Fibroblast of skin of right quadriceps (primary cell): ENCODE measurements at places on chromosomes 16 and 17.

DNA sequence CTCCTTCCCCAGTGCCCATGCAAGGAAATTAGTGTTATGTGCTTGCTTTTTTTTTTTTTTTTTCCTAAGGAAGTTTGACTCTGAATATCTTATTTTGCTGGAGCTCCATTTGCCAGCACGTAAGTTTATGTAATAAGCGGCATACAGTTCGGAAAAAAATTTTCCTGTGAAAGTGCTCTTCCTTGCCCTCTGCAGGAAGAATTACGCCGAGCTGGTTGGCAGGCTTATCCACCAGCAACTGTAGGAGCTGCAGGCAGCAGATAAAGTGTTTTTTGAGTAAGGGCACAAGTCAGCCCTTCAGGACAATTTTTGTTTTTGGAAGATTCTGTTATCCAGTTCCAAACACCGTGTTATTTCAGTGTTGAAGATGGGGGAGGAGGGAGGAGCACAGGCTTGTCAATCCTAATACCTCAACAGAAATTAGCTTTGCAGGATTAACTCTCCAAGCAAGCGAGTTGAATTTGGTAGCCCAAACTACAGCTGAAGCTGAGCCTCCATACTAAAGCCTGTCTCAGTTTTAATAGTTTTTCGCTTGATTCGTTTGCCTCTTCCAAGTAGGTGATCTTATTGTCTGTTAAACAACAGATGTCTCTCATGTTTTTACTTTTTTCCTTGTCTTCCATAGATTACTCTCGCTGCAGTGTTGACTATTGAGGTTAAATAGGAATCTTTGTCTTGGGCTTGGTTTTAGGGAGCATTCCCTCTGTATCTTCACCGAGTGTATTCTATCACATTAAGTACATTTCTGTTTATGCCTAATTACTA, 1.1 kb downstream of the SPECC1 start:
- DNase-seq, result peak; percentile 36

GRCh38 chr17:20916383-20916782, 126.4 kb downstream of the USP22 start:
- no peak for DNase-seq

GRCh38 chr17:48738424-48738802, 9.9 kb upstream of the HOXB13 start:
- no peak for DNase-seq

GRCh38 chr16:56632156-56632847, at the start of gene MT1M:
TSS of gene MT1M (plus strand) at chr16:56632659. CDS start at chr16:56632732, 73 bp downstream.
- no peak for DNase-seq

- DNase-seq, result no peak
These were observed 170.5 kb upstream of the WSCD1 start for GRCh38 chr17:5899496-5900195.

DNA sequence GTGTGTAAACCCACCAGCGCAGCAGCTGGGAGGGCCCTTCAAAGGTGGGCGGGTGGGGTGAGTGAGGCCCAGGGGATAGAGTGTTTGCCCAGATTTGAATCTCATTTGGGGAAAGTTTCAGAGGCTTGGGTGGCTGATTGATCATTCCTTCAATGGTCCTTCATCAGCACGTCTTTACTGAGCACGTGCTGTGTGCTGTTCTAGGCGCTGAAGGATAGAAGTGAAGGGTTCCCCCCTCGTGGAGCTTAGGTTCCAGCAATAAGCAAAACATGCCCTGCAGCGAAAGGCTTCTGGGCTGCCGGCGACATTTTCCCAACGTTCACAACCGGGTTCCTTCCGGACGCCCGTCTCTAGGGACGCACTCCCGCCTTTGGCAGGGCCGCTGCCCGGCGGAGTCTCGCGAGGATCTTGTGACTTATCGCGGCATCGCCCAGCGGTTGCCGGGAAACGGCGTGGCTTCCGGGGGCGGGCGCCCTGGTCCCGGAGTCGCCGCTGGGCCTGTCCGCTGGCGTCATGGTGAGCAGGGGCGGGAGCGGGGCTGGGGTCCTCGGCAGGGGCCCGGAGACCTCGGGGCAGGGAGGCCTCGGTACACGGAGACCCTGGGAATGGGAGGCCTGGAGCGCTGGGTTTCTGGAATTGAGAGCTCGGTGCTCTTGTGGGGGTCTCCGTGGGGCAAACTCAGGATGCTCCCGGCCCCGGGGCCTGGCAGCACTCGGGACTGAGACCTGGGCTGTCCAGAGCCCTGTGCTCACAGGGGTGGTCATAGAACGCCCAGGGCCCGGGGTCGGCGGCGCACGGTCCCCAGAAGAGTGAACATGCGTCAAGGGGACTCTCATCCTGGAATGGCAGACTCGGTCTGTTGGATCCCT, 3.2 kb upstream of the DBNDD1 start:
- peak; percentile 86 for DNase-seq

DNA sequence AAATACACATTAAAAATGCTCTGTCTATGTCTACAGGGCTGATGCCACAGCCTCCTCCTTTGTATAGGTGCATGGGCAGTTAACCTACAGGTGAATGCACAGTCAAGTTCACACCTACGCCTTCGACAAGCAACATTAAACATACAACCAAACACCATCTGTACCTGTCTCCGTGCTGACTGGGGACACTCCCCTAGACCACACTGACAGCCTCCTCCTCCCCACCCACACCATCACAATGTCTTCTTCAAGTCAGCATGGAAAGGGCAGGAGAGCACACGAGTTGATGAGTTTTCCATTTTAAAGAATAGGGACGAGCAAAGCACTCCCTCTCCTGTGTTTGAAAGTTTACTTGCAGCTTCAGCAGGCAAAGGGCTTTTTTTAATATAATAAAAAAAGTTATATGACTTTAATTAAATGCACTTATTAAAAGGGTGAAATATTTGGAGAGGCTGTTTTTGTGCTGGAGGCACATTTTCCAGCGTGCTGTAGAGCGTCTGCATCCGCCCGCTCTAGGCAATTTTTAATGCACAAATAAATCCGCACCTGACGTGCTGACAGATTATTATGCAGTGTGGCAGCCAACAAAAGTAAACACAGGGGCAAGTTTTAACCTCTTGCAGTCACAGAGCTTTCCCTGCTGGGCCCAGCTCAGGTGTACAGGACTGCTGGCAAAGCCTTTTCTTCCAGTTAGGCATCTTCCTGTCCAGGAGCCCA, 367.9 kb downstream of the SOX9 start:
- DNase-seq, result no peak

DNA sequence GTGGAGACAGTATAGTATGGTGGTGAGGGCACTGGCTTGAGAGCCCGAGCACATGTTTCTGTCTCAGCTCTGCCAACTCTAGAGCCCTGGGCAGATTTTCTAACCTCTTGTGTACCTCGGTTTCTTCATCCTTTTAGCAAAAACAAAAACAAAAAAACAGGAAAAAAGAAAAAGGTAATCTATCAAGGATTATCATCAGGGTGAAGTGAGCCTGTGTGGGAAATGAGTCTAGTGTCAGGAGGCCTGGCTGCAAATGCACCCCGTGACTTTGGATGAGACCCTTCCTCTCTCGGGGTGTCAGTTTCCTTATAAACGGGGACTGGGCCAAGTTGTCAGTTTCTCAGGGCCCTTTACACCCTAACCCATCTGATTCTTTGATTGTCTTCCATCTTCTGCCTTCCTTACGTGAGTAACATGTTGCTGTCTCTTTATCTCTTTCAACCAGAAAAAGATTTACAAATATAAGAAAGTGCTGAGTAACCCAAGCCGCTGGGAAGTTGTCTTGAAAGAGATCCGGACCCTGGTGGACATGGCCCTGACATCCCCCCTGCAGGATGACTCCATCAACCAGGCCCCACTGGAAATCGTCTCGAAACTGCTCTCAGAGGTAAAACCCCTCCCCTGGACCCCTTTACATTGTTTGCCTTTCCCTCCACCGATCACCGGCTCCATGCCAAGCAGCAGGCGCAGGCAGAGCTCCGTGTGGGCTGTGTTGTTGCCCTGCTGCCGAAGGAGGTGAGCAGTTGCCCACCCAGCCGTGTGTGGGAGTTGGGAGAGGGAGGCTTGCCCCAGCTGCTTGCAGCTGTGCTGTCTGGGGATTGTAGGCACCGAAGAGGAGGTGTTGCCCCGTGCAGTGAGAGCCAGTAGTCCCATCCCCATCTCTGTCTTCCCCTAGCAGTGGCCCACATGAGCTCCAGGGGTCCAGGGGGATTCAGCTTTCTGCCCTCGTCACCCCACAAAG, 127.1 kb upstream of the PLCG2 start:
- DNase-seq, result no peak

GRCh38 chr17:40086150-40087044, 14.0 kb downstream of the NR1D1 start:
- DNase-seq, result no peak

GRCh38 chr16:19307587-19308241, 22.2 kb downstream of the CLEC19A start:
- DNase-seq, result no peak

- DNase-seq, result peak; percentile 19
These were observed 275.5 kb upstream of the IRX5 start for GRCh38 chr16:54655121-54655590.

DNA sequence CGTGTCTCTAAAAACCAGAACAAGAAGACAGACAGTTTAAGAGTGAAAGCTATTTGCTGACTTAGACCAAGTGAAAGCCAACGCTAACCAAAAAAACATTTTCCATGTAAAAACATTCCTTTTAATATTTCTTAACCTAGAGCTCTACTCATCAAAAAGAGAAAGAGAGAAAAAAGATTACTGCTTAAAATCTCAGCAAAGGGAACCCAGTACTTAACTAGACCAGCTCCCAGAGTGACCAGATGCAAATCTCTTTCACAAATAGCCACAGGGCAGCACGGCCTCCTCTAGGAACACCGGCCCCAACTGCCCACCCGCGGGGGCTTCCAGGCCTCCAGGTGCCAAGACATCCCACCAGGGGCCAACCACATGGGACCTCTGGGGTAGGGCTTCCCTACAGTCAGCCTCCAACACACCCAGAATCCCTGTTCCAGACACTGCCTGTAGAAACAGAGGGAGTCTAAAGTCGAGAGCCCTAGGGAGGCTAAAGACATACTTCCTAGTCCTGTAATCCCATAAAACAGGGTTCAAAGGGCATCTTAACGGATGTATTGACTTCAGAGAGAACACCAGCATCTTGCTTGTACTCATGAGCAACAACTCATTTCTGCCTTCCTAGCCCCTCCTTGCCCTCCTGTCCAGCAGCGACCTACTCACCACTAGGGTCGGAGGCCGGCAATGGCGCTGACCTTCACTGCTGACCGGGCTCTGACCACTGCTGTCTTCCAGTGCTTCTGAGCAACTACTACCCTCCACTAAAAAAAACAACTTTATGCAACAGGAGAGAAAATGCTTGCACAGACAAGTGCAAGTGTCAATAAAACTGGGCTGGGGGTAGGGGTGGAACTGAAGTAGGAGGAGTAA, 21.3 kb downstream of the ZCCHC14 start:
- DNase-seq, result no peak

GRCh38 chr17:49637050-49637449, 40.8 kb downstream of the SPOP start:
- DNase-seq, result no peak

DNA sequence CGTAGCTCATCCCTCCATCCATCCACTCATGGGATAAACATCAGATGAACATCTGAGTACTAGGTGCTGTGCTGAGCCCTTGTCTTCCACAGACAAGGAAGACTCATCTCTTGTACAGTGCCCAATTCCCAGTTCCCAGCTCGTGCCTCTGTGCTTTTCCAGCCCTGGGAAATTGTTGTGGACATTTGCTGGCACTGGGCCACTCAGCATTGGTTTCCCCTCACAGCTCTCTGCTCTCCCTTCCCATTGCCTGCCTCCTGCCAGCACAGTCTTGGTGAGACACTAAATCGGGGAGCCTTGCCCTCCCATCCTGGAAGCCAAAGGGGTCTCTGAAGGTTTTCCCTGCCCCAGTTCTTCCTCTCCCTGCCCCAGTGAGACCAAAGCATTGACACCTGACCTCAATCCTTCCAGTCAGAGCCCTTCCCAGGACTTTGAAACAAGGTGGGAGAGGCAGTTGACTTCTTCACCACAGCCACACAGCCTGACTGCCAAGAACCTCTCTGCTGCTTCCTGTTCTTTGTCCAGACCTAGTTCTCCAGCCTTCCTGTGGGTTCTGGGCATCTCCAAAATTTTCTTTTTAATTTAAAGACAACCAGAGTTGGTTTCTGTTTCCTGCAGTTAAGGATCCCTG, 50.2 kb downstream of the WSB1 start:
- no peak for DNase-seq

DNA sequence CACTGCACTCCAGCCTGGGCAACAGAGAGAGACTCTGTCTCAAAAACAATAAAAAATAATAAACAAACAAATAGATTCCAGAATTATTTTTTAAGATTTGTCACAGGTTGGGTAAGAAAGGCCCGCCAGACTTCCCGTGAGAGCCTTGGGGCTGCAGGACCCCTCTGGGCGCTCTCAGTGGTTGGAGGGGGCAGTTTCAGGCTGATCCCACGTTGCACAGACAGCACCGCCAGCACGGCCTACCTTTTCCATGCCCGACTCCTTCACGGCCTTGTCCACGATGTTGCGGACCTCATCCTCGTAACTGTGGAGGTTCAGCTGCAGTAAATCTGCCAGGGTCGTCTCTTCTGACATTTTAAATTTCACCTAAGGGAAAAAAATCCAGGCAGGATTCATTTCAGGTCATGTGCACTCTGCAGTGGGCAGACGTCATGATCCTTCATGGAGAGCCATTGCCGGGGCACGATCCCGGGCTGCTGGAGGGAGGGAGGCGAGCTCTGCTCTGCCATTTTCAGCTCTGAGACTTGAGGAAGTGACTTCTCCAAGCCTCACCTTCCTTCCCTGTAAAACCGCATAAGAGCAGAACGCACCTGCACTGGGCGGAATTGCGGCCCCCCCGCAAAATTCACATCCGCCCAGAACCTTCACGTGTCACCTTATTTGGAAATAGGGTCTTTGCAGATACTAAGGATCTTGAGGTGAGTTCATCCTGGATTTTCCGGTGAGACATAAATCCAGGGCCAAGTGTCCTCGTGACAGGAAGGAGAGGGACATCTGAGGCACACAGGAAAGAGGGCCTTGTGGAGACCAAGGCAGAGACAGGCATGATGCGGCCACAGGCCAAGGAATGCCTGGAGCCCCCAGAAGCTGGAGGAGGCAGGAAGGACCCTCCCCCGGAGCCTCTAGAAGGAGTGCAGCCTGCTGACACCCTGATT, 66.8 kb downstream of the DNAH17 start:
- DNase-seq, result no peak

DNA sequence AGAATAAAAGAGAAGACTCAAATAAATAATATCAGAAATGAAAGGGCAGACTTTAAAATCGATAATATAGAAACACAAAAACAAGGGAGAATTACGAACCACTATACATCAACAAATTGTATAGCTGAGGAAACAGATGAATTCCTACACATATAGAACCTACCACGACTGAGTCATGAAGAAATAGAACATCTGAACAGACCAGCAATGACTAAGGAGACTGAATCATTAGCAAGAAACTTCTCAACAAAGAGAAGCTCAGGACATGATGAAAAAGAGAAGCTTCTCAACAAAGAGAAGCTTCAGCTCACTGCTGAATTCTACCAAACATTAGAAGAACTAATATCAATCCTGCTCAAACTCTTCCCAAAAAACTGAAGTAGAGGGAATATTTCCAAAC, 255.9 kb downstream of the CEP112 start:
- DNase-seq, result peak; percentile 62
